SJCRH30 (cell line): ENCODE measurements at places on chromosomes 11 and 22. TPM values are rescaled to one million over a fixed set of nuclear protein-coding genes. Genes with fewer than 3 reads are reported as not detected.

LRRC51 gene
- total RNA-seq = 3.9 and 5.8 TPM in 2 replicates

DNA sequence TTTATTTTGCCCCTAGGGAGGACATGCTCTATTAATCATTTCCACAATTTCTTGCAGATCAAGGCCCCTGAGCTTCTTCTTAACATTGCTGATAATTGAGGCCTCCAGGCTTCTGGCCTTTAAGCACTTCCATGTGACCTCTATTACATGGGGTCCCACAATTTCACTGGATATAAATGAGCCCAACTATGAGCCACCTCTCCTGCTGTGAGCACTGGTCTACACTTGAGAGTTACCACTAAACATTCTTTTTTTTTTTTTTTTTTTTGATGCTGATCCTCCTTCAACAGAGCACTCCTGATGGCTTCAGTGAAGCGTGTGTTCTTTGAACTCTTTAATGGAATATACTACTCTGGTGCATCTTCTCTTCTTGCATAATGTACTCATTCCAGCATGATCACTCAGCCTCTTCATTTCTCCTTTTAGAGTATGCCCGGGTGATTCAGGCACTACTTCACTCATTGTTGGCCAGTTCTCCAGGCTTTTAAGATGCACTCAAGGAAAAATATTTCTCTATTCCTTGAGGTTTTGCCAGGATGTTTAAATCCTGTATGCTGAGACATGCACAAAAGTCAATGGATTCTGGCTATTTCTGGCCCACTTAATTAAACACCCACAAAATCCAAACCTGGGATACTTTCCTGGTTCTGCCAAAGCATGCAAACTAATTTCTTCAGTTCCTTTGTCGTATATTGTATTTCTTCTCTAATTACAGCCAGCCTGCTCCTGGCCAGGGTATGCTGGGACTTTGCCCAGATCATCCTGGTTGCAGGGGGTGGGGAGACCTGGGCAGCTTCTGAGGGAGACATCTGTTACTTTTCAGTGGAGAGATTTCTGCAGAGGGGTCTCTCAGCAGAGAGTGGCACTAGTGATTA lies 257.8 kb upstream of the LUZP2 start:
- no peak for DNase-seq
- no peaks in the 10 kb centered on the region for H3K27me3 ChIP-seq
- no peak overlapping the region for H3K27ac ChIP-seq
- no peaks in the 10 kb centered on the region for H3K36me3 ChIP-seq
- no peaks in the 10 kb centered on the region for H3K4me1 ChIP-seq
- no peak overlapping the region for H3K4me3 ChIP-seq

DNA sequence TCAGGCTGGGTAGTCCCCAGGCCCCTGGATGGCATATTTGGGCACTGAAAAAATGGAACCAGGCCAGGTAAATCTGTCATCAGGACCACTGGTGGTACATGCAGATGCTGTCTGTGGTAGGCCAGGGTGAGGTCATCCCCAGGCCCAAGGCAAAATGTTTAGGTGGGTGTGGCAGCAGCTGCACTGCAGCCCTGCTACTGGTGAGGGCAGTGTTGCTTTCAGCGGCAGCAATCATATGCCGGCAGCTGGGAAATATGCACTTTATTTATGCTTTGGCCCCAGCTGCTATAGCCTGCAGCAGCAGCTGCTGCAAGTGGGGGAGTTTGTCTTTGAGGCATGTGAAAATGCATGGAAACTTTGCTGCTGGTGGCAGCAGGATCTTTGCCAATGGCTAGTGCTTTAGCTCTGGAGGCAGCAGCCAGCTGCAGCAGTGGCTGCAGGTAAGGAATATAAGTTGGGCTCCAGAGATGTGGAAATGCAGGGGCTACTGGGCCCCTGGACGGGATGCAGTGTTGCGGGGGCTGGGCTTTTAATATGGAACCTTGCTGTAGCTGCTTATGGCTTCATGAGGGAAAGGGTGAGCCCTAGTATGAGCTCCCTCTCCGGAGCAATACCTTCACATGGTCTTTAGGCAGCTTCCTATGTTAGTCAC lies 365.7 kb upstream of the CADM1 start:
- H3K4me3 ChIP-seq = no peak overlapping the region
- H3K27ac ChIP-seq = no peak overlapping the region
- peak; percentile 68 for DNase-seq
- no peaks in the 10 kb centered on the region for H3K36me3 ChIP-seq
- no peaks in the 10 kb centered on the region for H3K4me1 ChIP-seq
- H3K27me3 ChIP-seq = no peaks in the 10 kb centered on the region

- no peak overlapping the region for H3K27ac ChIP-seq
- no peaks in the 10 kb centered on the region for H3K4me1 ChIP-seq
- no peak for DNase-seq
- H3K36me3 ChIP-seq = no peaks in the 10 kb centered on the region
These were observed 46.8 kb downstream of the APIP start for GRCh38 chr11:34869425-34869824.

DNA sequence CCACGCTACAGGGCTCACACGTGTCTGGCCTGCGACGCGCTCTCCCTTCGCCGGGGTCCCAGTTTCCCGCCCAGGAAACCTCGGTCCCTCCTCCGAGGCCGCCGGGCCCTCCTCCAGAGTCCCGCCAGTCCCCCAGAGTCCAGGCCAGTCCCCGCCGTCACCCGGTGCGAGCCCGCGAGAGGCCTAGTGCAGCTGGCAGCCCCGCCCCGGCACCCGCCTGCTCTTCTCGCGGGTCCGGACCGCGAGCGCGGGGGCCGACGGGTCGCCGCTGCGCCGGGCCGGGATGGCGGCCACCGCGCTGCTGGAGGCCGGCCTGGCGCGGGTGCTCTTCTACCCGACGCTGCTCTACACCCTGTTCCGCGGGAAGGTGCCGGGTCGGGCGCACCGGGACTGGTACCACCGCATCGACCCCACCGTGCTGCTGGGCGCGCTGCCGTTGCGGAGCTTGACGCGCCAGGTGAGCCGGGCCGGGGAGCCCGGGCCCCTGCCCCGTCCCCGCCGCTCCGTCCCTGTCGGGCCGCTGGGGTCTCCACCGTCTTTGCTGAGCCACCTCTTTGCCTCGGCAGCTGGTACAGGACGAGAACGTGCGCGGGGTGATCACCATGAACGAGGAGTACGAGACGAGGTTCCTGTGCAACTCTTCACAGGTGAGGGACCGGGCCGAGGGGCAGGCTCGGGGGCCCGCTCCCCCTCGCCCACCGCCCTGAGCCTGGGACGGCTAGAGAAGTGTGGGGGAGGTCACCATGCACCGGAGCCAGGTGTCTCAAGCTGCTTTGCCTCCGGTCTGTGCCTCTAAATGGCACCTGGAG lies at the start of gene PTPMT1:
TSS of gene PTPMT1 (plus strand) at position 260 of the 809 bp plus-strand sequence. CDS start at position 284, 24 bp downstream.
- DNase-seq = peak; percentile 85
- peak within 1 kb of the TSS; percentile 85 for H3K4me3 ChIP-seq
- H3K27me3 ChIP-seq = no peaks in the 10 kb centered on the region
- peaks cover 8% of the 10 kb centered on the region for H3K36me3 ChIP-seq
- no peaks in the 10 kb centered on the region; the same call in 1 of the 2 replicates for H3K4me1 ChIP-seq

GRCh38 chr11:122681735-122682134 lies 26.2 kb downstream of the UBASH3B start:
- no peaks in the 10 kb centered on the region for H3K36me3 ChIP-seq
- no peaks in the 10 kb centered on the region for H3K27me3 ChIP-seq
- H3K4me1 ChIP-seq = no peaks in the 10 kb centered on the region
- H3K27ac ChIP-seq = no peak overlapping the region
- no peak overlapping the region for H3K4me3 ChIP-seq
- peak; percentile 23 for DNase-seq

- H3K27me3 ChIP-seq = no peaks in the 10 kb centered on the region
- peaks cover 17% of the 10 kb centered on the region for H3K4me1 ChIP-seq
- H3K4me3 ChIP-seq = no peak overlapping the region; the same call in 1 of the 2 replicates
- DNase-seq = peak; percentile 80
These were observed 1155.9 kb downstream of the TBC1D22A start for GRCh38 chr22:47918276-47918921.

DNA sequence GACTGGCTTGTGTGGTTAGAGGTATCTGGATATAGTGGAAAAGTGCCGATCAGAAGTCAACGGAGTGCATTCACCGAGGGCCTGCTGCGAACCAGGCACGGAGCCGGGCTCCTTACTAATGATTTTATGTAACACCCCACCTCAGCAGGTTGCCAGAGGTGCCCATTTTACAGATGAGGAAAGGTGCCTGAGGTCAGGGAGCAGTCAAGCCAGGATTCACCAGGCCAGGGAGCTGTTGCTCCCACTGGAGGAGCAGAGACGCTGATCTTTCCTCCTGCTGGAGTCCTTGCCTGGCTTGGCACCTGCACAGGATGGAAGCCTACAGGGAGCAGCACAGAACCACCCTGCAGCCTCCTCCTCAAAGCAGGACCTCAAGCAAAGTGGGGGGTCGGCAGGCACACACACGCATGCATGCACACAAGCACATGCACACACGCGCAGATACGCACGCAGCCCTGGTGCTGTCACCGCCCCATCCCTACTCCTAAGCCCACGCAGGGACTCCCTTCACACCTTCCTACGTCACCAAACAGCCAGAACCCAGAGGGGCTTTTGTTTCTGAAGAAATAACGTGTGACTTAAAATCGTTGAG lies 16.2 kb downstream of the RSPH14 start:
- no peak overlapping the region for H3K4me3 ChIP-seq
- no peaks in the 10 kb centered on the region for H3K27me3 ChIP-seq
- H3K4me1 ChIP-seq = peaks cover 2% of the 10 kb centered on the region; the same call in 1 of the 2 replicates

GRCh38 chr11:65445101-65445603 lies 22.6 kb downstream of the NEAT1 start:
- no peak overlapping the region for H3K27ac ChIP-seq
- no peak overlapping the region for H3K4me3 ChIP-seq
- no peaks in the 10 kb centered on the region for H3K27me3 ChIP-seq
- H3K36me3 ChIP-seq = peaks cover 10% of the 10 kb centered on the region
- DNase-seq = no peak
- peaks cover 3% of the 10 kb centered on the region; the same call in 1 of the 2 replicates for H3K4me1 ChIP-seq

DNA sequence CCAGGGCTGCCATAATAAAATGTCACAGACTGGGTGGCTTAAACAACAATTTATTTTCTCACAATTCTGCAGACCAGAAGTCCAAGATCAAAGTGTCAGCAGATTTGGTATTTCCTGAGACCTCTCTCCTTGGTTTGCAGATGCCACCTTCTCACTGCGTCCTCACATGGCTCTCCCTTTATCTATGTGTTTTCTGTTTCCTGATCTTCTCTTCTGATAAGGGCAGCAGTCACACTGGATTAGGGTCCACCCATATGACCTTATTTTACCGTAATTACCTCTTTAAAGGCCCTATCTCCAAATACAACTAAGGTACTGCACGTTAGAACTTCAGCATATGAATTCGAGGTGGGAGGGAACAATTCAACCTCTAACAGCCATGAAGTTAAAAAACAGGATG lies 238.9 kb upstream of the API5 start:
- no peak overlapping the region for H3K4me3 ChIP-seq
- no peaks in the 10 kb centered on the region for H3K36me3 ChIP-seq
- no peak overlapping the region for H3K27ac ChIP-seq
- no peaks in the 10 kb centered on the region for H3K4me1 ChIP-seq
- DNase-seq = no peak

DNA sequence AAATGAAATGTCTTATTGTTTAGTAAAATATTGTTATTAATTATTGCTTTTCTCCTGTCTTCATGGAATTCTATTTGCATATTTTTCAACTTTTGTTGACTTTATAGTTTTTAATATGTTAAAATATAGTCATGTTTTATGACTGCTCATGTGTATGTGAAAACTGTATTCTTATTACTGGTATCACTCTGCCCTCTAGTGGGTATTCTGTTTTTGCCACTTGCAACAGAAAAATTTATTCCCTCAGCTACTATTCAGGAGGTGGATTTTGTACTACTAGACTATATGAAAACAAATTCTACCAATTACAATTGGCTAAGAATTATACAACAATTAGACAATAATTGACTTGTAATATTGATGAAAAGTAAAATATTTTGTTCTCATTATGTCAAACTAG lies 45.0 kb downstream of the OR4C6 start:
- no peak overlapping the region for H3K4me3 ChIP-seq
- no peaks in the 10 kb centered on the region for H3K27me3 ChIP-seq
- H3K27ac ChIP-seq = no peak overlapping the region
- H3K36me3 ChIP-seq = no peaks in the 10 kb centered on the region
- DNase-seq = peak; percentile 72

- H3K27ac ChIP-seq = no peak overlapping the region
- no peak overlapping the region for H3K4me3 ChIP-seq
- no peaks in the 10 kb centered on the region for H3K36me3 ChIP-seq
- DNase-seq = peak; percentile 40
These were observed 78.4 kb upstream of the DBX1 start for GRCh38 chr11:20238712-20239111.

DNA sequence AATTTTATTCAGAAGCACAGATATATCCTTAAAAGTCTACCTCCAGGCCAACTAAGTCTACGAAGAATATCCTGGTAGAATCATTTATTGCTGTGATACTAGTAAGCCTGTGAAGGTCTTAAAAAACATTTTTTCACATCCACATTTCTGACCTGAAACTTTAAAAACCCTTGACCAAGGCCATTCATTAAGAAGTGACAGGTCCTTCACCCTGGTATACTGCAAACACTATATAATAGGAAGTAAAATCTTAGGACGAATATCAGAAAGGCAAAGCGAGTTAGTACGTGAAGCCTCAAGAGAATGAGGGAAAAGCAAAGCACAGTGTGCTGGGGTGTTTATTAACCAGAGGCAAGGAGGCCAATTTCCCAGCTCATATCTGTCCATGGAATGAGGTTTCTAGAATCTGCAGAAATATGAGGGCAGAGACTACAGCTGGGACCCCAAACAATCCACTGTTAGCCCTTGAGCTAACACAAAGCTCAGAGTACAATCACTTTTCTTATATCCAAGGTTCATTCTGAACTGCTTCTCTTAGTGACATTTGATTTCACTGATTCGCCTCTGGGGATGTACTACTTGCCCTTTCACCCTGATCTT lies 71.0 kb downstream of the AMBRA1 start:
- no peak overlapping the region for H3K27ac ChIP-seq
- H3K4me1 ChIP-seq = peaks cover 17% of the 10 kb centered on the region
- no peak overlapping the region for H3K4me3 ChIP-seq
- no peaks in the 10 kb centered on the region for H3K36me3 ChIP-seq

- H3K27me3 ChIP-seq = no peaks in the 10 kb centered on the region
- peaks cover 9% of the 10 kb centered on the region for H3K4me1 ChIP-seq
- H3K4me3 ChIP-seq = no peak overlapping the region
- no peak for DNase-seq
- H3K27ac ChIP-seq = no peak overlapping the region
These were observed 2.5 kb downstream of the TBC1D22A start for GRCh38 chr22:46764779-46765485.

GRCh38 chr11:9619004-9619403 lies 44.9 kb upstream of the SWAP70 start:
- peaks cover 9% of the 10 kb centered on the region; the same call in 1 of the 2 replicates for H3K4me1 ChIP-seq
- no peak for DNase-seq
- H3K4me3 ChIP-seq = no peak overlapping the region
- no peaks in the 10 kb centered on the region for H3K36me3 ChIP-seq
- H3K27ac ChIP-seq = no peak overlapping the region
- no peaks in the 10 kb centered on the region for H3K27me3 ChIP-seq

- DNase-seq = no peak
- no peaks in the 10 kb centered on the region for H3K4me1 ChIP-seq
- H3K27me3 ChIP-seq = peaks cover 14% of the 10 kb centered on the region
- H3K4me3 ChIP-seq = no peak overlapping the region
- no peak overlapping the region for H3K27ac ChIP-seq
These were observed 58.3 kb upstream of the TOP3B start for GRCh38 chr22:22040908-22041307.

- no peaks in the 10 kb centered on the region for H3K27me3 ChIP-seq
- no peak for DNase-seq
- no peaks in the 10 kb centered on the region for H3K4me1 ChIP-seq
- H3K4me3 ChIP-seq = no peak overlapping the region
- no peak overlapping the region for H3K27ac ChIP-seq
These were observed 301.2 kb downstream of the OR4C45 start for GRCh38 chr11:50333861-50334260.

- DNase-seq = no peak
- no peak overlapping the region for H3K4me3 ChIP-seq
- H3K36me3 ChIP-seq = no peaks in the 10 kb centered on the region
- no peak overlapping the region for H3K27ac ChIP-seq
These were observed 99.6 kb downstream of the BRD1 start for GRCh38 chr22:49727881-49728569.
